ENCODE measurements at places on chromosomes 2 and 18.

- no peak for DNase-seq
Measured at GRCh38 chr18:58687871-58688308, 16.6 kb downstream of the MALT1 start.

GRCh38 chr18:45733535-45733934 lies 9.6 kb downstream of the SLC14A1 start:
- no peak for DNase-seq

DNA sequence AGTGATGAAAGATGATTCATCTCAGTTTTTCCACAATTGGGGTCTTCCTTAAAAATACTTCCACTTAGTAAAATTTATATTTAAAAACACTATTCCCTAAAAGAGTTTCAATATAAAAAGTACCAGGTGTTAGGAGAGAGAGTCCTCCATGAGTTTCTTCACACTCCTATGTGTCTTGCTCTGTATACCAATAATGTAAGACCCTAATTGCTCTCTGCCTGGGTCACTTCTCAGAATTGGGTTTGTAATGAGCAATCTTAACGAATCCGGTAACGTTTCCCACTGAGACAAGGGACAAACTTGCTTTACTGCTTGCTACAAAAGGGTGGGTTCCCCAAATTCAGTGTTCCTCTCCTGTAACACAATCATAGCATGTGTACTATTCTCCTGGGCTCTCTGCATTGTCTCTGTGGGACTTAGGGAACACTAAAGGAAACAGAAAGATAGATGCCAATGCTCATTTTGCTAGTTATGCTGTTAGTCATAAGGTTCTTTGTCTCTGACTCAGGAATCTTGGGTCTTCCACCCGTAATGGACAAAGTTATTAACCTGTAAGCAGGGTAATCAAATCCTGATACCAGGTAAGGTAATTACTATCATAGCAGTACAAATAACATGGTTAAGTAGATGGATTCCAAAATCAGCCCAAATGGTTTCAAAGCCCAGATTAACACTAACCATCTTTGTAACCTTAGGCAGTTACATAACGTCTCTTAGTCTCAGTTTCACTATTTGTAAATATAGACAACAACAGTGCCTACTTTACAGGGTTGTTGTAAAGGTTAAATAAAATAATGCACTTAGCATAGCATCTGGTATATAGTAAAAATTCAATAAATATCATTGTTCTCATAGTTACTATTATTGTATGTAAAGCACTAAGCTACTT lies 46.3 kb downstream of the ITSN2 start:
- DNase-seq = no peak

DNA sequence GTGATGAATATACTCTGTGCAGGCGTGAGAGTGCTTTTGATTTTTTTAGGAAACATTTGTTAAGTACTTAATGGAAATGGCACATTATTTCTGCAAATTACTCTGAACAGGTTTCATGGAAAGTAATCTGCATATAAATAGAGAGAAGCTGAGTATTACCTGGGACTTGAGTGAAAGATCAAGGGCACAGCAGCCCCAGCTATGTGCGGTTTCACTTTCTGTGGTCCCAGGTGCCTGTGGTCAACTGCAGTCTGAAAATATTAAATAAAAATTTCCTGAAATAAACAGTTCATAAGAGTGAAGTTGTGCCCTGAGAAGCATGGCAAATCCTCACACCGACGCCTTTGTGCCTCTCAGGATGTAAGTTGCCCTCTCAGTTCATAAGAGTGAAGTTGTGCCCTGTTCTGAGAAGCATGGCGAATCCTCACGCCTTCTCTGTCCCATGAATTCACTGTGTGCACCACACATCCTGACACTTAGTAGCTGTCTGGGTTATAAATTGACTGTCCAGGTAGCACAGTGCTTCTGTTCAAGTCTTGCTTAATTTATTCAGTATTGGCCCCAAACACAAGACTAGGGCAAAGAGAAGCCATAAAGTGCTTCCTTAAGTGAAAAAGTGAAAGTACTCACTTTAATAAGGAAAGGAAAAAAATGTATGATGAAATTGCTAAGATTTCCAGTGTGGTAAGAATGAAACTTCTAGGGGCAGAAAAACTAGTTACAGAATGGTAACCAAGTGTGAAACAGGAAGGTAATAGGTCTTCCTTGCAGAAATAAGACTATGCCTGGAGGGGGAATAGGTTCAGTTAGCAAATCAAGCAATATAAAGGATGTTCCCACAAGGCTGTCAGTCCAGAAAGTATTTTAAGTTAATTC lies 4.3 kb upstream of the SNTG2 start:
- no peak for DNase-seq

GRCh38 chr18:56152551-56153310 lies 485.7 kb downstream of the TXNL1 start:
- DNase-seq = no peak

- no peak for DNase-seq
Measured at GRCh38 chr2:230968921-230969658, 26.8 kb upstream of the SPATA3 start.

DNA sequence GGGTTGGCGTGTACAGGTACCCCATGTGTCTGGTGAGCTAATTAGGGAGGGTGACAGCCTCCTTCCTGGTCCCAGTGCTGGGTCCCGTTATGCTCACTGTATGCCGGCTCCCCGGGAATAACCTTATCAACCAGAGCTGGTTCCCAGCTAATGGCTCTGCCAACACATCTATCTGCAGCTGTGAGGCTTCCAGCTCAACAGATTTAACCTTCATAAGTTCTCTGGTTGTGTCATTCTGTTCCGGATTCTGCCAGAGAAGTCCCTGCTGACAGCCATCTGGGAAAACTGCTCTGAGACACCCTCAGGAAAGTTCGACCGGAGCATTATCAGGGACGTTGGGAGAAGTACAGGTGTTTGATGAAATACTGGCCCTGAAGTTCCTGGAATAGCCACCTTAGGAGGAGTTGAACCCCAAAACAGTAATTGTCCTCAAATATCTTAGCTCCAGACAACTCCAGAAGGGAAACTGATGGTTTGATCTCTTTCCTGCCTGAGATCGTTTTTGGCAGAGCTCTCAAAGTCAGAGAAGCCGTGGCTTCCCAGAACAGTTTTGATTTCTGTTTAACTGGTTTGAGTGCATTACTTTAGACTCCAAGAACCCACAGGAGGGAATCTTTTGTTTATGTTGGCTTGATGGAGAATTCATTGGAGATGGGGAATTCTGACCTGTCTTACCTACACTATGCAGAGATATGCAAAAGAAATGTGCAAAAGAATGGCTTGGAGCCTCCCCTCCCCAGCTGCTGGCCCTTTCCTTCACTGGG lies 39.4 kb upstream of the TXNDC2 start:
- DNase-seq = no peak

GRCh38 chr2:69510204-69510603 lies 73.0 kb upstream of the NFU1 start:
- no peak for DNase-seq

- no peak for DNase-seq
Measured at GRCh38 chr2:236899146-236899545, 186.5 kb upstream of the COPS8 start.

Data from Right ventricle myocardium superior (tissue), 1 donor.